Memory B cell (primary cell): ENCODE measurements at places on chromosomes 5 and 9.

GRCh38 chr5:104126980-104127379 lies 564.4 kb upstream of the NUDT12 start:
- no peak for DNase-seq

DNA sequence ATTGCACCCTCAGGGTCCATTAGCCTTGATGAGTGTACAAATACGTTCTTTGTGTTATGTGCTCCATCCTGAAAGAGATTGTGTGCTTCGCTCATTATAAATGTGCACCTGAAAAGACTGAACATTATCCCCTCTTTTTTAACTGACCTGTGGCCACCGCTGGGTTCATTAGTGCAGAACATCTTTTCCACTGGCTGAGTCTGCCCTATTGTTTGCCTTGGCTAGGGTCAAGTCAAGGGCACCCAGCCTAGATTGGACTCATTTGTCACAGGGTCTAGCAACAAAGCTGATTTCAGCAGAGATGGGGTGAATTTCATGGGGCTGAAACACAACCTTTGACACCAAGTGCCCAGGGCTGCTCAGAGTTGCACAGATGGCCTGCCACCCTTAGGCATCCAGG lies 764.1 kb upstream of the ARRDC3 start:
- DNase-seq, result no peak

GRCh38 chr9:96047741-96048103 lies 172.2 kb downstream of the ERCC6L2 start:
- DNase-seq, result no peak

DNA sequence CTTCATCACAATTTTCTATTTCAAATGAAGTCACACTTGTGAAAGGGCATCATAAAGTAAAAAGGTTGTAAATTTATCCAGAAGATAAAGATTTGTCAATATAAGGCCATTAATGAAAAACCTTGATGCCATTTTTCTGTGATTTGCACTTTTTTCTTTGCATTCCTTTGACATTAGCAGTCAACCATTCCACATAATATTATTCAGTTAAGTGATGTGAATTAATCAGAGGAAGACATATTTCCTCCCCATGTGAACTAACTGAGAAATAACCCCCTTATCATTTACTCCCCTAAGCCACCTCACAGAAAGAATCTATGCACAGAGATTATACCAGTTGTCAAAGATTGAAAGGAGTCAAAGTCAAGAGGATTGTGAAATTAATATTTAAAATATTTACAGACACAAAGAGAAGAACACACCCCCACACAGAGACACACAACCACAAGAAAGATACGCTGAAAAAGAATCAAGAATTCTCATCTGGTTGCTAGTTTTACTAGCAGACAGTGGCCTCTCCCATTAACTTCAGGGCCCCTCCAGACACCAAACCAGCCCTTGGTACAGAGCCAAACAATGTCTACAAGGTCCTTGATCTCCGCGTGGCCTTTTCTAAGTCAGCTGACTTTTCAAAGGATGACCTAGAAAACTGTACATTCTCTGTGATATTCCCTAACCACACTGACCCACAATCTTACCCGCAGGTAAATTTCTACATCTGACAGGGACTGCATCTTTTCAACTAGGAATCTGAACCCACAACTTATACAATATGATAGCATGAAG lies 29.5 kb downstream of the GNAQ start:
- DNase-seq, result no peak

DNA sequence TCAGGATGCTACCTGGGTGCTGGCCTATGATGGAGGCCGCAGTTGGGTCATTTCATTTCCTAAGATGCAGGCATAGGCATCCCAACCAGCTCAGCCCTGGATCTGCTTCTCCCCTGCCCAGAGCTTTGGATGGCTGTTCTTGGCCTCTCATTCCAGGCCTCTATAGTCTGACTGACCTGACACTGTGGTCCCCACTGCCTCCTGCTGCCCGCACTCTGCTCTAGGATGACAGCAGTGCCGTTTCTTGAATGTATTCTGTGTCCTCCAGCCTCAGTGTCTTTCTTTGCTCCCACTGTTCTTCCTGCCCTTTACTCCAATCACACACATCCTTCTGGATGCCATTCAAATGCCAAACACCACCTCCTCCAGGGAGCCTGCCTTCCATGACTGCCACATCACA lies 235.7 kb downstream of the HSPA4 start:
- DNase-seq, result no peak

DNA sequence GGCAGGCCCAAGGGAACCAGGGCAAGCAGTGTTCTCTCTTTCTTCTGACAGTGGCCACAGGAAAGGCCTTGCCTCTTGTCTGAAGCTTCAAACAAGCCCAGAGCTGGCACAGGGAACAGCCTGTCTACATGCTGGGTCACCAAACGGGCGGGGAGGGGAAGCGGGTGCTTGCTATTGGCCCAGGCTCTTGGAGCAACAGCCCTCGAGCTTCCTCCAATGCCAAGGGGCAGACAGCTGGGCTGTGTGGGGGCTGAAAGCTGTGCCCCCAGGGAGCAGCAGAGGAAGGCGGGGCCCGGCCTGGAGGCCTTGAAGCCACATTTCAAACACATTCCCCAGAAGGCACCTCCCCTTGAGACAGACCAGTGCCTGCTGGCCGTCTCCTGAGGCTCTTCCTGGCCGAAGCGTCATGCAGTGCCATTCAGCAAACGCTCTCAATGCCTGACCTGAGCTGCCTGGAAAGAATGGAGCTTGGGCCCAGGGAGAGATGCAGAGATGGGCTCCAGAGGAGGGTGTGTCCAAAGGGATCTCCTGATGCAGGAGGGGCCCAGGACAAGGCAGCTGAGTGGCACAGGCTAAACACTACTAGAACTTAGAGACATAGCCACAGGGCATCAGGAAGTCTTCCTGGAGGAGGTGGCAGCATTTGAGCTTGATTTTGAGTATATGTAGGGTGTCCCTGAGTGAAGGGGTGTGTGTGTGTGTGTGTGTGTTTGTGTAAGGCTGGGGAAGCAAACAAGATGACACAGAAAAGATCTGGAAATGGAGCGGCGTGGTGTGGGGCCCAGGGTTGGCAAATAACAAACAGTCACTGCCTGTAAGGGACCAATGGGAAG lies 2.5 kb downstream of the FIBCD1 start:
- DNase-seq, result no peak

- DNase-seq, result no peak
Measured at GRCh38 chr5:76736679-76737556, 21.0 kb downstream of the F2R start.

GRCh38 chr5:105885266-105885665 lies 1785.5 kb downstream of the EFNA5 start:
- DNase-seq, result no peak

DNA sequence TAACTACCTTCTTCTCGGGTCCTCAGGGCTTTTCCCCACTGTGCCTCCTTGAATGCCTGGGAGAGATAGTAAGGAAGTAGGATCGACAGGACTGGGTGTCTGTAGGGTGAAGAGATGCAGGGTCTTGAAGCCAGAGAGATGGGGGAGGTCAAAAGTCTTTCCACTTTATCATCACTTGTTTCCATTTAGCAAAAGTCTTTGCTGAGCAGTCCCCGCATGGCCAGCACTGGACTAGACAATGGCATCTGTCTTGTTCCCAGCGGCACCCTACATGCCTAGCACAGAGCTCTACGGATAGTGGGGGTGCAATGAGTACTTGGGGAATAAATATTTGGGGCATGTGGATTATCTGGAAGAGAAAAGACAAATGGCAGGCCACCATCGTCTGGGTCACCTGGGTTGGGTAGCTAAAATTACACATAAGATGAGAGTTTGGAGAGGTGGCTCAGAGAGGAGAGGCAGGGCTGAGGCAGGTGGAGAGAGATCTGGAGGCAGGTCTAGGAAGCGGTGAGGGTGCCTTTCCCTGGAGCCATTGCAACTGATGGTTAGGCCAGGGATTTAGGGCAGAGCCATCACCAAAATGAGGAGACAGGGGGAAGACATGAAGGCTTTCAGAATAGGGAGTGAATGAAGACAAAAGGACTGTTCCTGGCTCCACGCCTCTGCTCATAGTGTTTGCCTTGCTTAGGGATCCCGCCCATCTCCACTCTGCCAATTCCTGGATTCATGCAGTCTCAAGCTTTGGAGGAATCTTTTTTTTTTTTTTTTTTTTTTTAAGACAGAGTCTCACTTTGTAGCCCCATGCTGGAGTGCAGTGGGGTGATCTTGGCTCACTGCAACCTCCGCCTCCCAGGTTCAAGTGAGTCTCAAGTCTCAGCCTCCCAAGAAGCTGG lies 250.8 kb upstream of the KLF4 start:
- no peak for DNase-seq

GRCh38 chr5:172757394-172758010 lies 13.5 kb downstream of the DUSP1 start:
- no peak for DNase-seq

- no peak for DNase-seq
Measured at GRCh38 chr5:105630803-105631202, 2039.9 kb downstream of the EFNA5 start.

GRCh38 chr9:127489471-127490115 lies 38.3 kb downstream of the LRSAM1 start:
- no peak for DNase-seq

GRCh38 chr9:121289026-121289771 lies 21.2 kb downstream of the GSN start:
- DNase-seq, result no peak

DNA sequence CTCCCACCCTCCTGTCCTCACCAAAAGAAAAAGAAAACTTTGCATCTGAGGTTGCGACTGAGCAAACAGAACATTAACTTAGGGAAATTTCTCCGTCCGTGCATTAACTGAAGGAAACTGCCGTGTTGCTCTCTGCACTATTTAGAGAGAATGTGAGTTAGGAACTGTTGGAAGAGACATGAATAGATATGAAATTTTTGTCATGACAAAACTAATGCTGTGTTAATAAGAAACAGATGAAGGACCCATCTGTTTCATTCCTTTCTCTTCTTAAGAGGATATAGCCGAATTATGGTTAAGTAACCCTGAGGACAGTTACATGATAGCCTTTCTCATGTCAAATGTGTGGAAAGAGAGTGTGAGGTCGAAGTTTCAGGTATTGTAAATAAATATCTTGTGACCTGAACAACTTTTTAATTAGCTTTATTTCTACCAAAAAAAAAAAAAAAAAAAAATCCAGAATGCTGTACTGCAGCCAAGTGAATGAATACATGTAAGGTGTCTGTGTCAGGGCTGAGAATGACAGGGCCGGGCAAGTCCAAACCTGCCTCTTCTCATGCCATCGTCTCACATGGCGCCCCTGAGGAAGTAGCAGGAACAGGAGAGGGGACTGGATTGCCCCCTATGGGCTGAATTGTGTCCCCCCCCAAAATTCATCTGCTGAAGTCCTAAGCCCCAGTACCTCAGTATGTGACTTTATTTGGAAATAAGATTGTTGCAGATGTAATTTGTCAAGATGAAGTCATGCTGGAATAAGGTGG lies 35.6 kb upstream of the ANKRD33B start:
- DNase-seq, result no peak

DNA sequence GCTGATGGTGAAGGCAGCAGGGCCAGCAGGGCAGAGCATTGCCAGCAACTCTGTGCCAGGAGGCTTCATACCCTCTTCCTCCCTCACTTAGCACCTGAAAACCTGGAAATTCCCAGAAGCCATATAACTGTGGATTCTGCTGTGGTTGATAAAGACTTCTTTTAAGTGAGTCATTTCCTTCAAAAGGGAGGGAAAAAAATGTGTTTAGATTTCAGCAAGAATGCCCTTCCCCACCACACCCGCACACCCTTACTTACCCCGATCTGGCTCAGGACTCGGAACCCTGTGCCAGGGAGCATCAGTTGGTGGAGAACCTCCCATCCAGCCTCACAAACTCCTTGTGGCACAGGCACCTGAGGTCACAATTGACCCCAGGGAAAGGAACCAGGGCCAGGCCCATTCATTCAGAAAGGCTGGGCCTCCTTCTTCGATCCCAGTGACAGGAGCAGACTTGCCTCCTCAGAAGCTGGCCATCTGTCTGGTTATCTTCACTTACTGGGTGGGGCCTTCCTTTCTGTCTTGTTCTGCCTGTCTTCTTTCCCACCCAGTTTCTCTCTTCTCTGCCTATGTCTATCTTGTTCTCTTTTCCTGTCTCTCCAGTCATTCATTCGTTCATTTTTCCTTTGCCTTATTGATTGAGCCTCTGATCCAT lies 62.6 kb downstream of the PLAC8L1 start:
- DNase-seq, result no peak

DNA sequence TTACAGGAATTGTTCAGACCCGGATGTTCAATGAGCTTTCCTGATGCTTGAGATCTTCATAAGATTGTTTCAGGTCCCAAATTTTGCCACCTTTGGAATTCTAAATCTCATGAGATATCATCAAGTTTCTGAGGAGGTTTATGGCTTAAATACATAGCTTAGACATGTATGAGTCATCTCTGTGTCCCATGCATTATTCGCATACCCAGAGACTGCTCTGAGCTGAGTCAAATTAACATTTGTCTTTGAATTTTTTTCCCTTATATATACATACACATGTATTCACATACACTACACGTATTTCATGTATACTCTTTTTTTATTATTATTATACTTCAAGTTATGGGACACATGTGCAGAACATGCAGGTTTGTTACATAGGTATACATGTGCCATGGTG lies 744.6 kb downstream of the BRINP1 start:
- DNase-seq, result no peak

- DNase-seq, result no peak
Measured at GRCh38 chr5:179278119-179278518, 67.1 kb downstream of the ADAMTS2 start.

- no peak for DNase-seq
Measured at GRCh38 chr5:68303038-68303738, 87.6 kb downstream of the PIK3R1 start.

DNA sequence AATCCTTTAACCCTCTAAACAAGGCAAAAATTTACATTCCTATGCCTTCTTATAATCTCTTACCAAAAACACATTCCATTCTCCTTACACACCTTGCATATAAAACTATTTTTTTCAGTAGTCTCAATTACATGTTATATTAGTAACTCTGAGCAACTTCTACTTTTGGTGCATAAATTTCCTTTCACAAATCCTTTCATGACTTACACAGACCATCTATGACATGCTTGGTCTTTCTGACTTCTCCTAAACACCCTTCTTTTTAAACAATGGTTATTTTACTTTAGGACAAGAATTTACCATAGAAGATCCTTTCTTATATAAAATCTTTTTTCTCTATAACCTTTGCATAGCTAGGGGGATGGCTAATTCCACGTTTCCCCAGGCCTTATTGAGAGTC lies 208.0 kb upstream of the ARRDC3 start:
- DNase-seq, result no peak

DNA sequence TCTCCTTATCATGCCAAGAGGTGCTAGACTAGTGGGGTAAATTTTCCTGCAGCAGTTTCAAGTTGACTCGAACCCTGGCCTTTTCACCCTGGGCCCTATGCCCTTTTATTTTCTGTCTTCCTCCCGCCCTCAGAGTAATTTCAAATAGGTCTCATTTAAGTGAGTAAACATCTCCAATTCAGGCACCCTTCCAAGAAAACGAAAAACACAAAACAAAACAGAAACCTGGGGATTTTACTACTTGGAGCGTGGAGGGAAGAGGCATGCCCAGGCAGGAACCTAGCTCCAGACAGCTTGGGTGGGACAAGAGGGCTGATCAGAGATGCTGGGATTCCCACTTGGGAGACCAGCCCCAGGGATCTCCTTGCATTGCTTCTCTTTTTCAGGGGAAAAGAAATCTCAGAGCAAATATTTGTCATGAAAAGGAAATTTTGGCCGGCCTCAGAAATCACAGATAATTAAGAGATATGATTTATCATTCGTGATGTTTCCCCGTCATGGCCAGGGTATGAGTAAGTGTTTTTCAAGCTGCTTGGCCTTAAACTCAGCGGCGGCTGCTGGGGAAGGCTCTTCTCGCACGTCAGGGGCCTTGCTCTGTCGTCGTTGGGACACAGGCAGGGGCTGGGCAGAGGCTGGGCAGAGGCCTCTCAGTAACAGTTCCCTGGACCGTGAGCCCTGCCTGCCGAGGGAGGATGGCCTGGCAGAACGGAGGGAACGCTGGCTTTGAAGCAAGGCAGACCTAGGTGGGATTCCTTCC lies 248.6 kb upstream of the KLF4 start:
- no peak for DNase-seq
